ENCODE measurements at places on chromosomes 6 and 20.

DNA sequence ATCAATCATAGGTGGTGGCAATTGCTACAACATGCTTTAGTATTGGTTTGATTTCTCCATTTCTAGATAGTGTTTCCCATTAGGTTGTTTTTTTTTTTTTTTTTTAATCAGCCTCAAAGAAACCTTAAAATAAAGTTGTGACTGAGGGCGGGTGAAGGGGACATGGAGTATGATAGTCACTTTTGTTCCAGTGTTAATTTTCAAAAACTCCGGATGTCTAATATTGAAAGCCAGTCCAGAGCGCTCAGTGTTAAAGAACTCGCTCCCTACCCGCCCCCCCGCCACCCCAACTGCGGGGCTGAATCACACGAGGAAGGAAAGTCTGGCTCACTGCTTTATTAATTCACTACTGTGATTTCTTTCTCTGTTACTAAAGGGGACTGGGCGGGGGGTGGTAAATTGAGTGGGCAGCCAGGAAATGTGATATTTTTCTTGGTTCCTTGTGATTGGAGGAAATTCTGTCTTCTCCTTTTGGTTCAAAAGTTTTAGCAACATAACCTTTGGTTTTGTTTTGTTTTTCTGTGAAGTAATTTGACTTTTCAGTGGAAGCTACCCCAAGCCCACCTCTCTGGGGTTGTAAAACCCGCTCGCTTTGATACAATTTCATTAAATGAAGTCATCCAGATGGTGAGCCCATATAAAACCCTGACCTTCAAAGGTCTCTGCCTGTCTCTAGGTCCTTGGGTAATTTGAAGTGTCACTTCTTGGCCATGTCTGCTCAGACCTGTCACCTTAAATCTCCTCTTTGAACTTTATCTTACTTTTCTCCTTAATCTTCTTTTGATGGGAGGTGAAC, 38.0 kb downstream of the TNFAIP3 start:
- DNase-seq, result peak; percentile 83

GRCh38 chr6:45116714-45117410, 211.3 kb upstream of the RUNX2 start:
- no peak for DNase-seq

DNA sequence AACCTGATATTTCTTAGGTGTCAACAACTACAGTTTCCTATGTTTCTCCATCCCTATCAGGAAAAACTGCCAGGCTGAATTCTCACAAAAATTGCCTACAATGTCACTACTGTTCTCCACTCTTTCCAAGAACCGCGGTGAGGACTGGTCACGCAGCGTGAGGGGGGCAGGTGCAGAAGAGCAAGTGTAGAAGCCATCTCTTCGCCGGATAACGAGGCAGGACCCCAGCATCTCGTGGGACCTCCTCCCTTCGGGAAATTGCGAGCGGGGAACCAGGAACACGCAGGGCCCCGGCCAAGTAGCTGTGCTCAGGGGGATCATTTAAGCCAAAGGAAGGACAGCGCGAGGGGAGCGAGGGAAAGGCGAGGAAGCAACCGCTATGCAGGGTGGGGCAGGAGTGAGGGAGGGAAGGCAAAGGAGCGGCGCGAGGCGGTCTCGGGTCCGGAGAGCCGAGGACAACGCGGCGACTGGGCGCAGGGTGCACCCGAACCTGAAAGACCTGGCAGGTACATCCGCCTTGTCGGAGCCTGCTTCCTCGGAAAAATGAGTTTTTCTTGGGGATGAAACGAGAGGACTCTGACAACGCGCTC, 559 bp downstream of the APMAP start:
- no peak for DNase-seq

- no peak for DNase-seq
Measured at GRCh38 chr6:72916906-72917305, 295.0 kb downstream of the KCNQ5 start.

DNA sequence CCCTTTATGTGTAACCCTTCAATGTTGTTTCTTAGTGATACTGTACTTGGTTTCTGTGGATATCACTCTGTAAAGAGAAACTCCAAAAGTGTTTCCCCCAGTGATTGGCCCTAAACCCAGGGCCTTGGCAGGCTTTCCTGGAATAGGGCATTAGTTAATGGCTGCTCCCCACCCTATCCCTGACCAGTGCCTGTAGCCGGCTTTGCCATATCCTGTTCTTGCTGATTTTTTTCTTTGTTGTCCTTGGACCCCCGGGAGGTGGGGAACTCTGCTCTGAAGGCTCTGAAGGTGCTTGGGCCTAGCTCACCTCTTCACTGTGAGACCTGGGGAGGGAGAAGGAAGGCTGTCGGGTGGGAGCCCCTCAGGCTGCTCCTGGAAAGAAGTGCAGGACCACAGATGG, 120.1 kb downstream of the TCP11 start:
- DNase-seq, result no peak

GRCh38 chr20:37346236-37346534, 245 bp downstream of the SRC start:
- DNase-seq, result no peak

GRCh38 chr20:11110535-11110934, 436.7 kb upstream of the JAG1 start:
- no peak for DNase-seq

DNA sequence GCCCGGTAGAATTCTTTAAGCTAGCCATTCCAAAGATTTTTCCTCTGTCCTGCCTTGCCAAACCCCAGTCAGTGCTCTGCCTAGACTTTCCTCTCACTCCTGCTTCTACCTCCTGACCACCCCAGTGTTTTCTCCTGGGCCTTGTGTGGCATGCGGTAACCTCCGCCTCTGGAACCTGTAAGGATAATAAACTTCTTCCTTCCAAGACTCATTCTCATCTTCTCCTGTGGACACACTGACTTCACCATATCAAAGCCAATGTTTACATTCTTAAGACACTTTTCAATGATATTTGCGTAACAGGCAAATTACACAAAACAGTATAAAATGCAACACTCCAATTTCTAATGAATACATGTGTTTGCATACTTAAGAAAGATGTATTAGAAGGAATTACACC, 354.6 kb downstream of the RNF144B start:
- no peak for DNase-seq

GRCh38 chr6:33297406-33297955, 1.3 kb downstream of the RGL2 start:
- DNase-seq, result no peak

DNA sequence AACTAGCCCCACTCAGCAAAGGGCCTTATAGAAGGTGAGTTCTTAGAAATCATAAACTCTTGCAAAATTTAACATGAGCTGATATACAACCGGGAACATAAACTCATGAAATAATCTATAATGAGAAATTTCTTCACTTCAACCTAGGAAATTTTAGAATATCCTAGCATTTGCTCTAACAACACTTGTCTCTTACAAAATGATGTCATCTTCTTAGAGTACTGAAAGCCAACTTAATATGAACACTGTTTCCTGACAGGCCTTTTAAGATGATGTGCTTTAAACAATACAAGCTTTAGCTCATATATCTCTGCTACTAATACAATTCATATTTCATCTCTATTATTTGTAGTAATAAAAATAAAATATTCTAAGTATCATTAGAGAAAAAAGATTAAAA, 932 bp downstream of the PACRG start:
- DNase-seq, result no peak

DNA sequence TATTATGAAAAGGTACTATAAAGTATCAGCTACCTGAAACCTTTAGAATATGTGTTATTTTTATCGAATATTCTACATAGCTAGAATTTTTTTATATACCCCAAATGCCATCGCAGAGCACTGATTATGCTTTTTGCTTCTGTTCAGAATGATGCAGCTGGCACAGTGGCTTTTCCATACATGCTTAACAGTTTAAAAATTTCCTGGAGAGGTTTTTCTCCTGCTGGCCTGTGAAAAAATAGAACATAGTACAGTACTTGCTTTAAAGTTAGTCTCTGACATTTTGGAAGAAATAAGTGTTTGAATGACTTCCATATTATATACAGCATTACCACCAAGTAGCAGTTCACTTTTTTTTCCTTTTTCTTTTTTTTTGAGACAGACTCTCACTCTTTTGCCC, 5.3 kb downstream of the DOP1A start:
- DNase-seq, result no peak

DNA sequence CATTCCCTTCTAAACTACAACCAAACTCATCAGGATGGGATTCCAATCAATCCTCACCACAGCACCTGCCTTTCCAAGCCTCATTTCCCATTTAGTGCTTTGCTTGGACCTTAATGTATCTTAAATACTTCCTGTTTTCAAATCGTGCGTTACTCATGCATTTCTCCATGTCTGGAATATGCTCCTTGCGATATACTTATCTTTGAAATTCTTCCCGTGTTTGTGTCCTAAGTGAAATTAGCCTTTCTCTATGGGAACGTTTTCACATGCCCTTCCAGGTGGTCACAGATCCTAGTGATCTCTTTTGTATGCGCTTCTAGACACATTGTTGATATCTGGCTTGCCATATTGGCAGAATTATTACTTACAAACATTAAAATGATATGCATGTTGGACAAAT, 620.6 kb upstream of the AGPAT4 start:
- no peak for DNase-seq

- DNase-seq, result peak; percentile 48
Measured at GRCh38 chr6:37182736-37183590, 13.0 kb downstream of the PIM1 start.

DNA sequence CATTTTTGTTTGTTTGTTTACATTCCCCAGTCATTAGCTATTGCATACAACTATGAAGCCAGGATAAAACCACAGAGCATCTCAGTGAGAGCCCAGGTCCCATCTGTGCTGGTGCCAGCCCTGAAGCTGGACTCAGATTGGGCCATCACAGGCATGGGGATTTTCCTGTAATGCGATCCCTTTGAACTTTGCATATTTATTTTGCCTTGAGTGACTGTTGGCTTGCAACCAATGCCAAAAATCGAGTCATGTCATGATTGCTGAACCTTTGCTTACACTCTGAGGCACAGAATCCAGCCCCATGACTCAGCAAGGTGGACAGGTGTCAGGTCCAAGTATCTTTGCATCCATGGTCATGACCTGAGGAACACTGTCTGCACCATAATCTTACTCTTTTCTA, 46.2 kb upstream of the GGTLC1 start:
- DNase-seq, result no peak

GRCh38 chr6:168499045-168499650, 58.2 kb downstream of the SMOC2 start:
- DNase-seq, result no peak

DNA sequence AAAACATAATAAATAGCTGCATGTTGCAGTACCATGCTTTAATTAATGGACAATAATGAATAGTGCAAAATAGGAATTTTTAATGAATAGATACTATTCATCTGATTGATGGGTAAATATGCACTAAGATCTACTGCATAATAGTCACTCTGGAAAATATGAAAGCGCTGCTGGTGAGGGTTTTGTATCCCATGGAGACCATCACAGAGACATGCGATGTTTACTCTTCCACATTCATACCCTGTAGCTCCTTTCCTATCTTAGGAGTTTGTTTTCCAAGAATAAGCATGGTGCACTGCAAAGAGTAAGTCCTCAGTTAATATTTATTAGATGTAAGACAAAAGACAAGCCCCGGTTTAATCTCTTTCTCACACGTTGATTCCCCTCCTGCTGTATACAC, 81.4 kb downstream of the NRSN1 start:
- no peak for DNase-seq

- no peak for DNase-seq
Measured at GRCh38 chr6:151524059-151524458, 30.2 kb downstream of the CCDC170 start.

DNA sequence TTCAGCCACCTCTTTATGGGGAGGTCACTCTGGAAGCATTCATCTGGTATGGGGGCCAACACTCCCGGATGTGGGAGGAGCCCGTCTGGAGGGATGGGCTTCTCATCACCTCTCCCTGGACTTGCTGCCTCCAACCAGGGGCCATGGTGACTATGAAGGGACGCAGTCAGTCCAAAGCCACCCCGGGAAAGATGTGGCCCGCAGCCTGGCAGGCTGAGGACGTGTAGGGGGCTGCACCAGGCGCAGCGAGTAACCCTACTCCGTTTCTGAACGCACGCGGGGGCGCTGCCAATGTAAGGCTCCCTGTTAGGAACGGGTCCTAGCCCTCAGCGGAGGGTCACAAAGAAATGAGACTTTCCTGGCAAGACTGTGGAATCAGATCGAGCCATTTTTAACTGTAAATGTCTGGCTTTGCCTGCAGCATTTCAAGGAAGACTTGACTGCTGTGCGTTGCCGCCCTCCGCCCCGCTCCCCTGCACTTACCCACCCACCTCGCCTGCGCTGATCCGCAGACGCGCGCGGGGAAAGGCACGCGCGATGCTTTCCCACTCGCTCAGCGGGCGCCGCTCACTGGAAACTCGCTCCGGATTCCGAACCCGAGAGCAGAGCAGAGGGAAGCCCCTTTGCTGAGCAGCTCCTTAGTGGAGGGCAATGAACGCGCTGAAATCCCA, 55.1 kb downstream of the IL20RA start:
- DNase-seq, result no peak

DNA sequence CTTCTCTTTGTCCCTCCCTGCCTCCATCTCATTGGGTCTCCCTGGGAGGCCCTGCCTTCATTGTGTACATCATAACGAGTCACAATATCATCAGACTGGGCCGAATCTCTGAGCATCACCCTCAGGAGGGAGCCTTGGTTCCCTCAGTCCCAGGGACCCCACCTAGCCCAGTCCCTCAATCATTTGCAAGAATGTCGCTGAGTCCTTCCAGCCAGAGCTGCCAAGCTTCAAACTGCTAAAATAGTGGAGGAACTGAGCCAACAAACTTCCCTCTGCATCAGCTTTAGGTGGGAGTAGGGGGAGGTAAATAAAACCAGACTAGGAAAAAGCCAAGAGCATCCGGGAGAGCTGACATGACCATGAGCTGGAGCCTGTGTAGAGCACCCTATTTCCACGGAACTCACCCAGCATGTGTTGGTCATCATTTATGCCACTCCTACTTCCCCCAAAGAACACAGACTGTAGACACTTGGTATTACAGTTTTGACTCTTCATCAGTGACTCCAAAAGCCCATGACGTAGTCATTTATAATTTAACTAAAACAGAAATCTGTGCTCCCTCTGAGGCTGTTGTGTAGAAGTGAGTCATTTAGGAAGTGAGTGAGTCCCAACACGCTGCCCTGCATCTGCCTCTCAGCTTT, 28.8 kb upstream of the IL17A start:
- DNase-seq, result peak; percentile 60

- DNase-seq, result no peak
Measured at GRCh38 chr6:106180208-106180607, 94.1 kb downstream of the PRDM1 start.

DNA sequence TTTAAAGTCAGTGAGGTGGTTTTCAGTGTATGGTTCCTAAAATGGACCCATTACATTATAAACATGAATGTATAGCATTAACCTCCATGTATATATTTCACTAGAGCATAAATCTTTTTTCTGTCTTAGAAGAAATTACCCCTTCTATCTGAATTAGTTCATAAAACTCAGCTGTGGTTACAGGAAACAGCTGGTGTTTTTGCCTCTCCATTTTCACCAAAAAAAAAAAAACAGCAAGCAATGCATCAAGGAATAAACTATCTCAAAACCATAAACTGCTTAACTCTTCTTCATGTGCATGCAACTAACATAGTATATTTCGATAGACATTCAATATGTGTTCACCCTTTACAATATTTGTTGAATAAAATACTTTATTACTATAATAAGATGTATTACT, 40.2 kb downstream of the MOXD1 start:
- DNase-seq, result no peak

- no peak for DNase-seq
Measured at GRCh38 chr6:34958734-34959133, 69.7 kb downstream of the ANKS1A start.

Data from stimulated activated CD4-positive, alpha-beta T cell treated with anti-CD3 and anti-CD28 coated beads, TNF-alpha, amount 100 ng/mL, for 48 hours (primary cell).